ENCODE measurements at places on chromosomes 12 and 14.

- DNase-seq: no peak
Measured at GRCh38 chr12:6200256-6201212, at the start of gene CD9. CD9 (plus strand) TSS chr12:6200400; CDS start chr12:6200500, 100 bp downstream.

DNA sequence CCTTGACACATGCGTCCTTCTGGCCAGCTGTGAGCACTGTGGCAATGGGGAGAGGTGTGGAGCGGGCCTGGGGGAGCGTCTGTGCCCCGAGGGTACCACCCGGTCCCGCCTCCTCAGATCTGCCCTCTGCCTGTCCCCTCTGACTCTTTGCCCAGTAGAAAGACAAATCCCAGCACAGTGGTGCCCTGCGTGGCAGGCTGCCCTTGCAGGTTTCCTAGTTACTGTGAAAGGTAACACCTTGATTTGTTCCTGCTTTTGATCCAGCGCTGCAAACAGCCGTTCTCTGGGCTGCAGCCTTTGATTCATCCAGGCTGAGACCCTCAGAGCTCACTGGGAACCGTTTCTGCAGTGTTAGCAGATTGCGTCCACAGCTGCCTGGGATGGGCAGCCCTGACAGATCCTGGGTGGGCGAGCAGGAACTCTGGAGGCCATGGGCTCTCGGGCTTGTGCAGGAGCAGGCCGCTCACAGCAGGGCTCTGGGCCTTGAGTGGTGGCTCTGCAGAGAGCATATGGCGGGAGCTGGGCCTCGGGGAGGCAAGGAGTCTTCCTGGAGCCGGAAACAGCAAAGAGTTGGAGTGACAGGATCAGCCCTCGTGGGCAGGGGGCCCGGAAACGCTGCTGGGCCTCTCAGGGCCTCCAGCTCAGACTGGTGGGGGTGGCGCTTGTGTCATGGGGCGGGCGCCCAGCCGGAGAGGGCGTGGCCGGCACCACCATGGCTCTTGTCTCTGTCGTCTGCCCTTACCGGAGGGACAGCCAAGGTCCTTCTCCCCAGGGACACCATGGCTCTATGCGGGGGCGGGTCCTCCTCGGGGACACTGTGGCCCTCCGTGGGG, 16.6 kb downstream of the FBRSL1 start:
- DNase-seq: peak; percentile 75

GRCh38 chr14:53696217-53696965, 260.2 kb downstream of the BMP4 start:
- no peak for DNase-seq

DNA sequence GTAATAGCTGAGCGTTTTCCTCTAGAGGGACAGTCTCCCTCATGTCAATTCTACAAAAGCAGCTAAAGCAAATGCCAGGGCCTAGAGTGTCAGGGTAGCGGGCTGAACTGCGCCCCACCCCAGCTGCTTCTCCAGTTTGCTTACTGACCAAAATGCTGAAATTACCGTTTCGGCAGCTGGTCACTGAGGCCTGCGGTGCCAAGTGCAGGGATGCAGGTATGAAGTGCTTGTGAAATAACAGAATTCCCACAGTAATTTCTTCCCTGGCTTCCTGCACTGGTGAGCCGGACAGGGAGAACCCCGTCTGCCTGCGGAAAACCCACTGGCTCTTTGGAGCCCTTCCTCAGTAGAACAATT, 19.1 kb downstream of the PSMC1 start:
- DNase-seq: no peak
